ENCODE measurements at places on chromosomes 5 and 9. TPM values are rescaled to one million over a fixed set of nuclear protein-coding genes. Genes with fewer than 3 reads are reported as not detected.

The HTR4 gene
- polyA plus RNA-seq: not detected

The DROSHA gene
- polyA plus RNA-seq: 23.6 TPM

The EDIL3 gene
- not detected for polyA plus RNA-seq

DNA sequence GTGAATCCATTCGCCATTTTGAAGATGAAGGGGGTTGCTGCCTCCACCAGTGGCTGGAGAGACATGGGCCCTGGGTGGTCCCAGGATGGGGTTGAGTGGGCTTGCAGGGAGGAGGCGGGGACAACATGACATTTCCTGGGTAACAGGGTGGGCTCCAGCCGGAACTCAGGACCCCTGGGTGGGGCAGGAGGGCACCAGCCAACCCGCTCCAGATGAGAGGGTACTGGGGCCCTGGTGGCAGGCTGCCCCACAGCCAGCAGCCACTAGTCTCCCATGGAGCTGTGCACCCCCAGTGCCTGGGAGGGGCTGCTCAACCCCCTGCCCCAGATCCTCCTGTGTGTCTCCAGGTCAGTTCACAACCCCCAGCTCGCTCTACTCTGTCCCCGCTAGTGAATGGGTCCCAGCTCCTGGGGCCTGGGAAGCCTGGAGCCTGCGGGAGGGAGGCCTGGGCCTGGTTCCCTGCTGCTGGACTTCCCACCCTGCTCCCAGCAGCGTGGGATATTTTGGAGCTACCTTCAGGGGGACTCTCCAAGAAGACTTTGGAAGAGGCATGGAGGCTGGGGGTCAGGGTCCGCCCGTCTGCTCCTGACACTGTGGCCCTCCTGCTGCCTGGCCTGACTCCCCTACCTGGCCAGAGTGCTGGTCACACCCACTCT is 55.9 kb downstream of the AHRR start:
- DNase-seq: no peak

GRCh38 chr9:125974705-125975104 is 227.5 kb downstream of the PBX3 start:
- DNase-seq: no peak

GRCh38 chr5:54098267-54098666 is 212.1 kb downstream of the ARL15 start:
- no peak for DNase-seq

- DNase-seq: peak; percentile 43
Observed at GRCh38 chr9:131045300-131046092, 36.5 kb downstream of the LAMC3 start.

DNA sequence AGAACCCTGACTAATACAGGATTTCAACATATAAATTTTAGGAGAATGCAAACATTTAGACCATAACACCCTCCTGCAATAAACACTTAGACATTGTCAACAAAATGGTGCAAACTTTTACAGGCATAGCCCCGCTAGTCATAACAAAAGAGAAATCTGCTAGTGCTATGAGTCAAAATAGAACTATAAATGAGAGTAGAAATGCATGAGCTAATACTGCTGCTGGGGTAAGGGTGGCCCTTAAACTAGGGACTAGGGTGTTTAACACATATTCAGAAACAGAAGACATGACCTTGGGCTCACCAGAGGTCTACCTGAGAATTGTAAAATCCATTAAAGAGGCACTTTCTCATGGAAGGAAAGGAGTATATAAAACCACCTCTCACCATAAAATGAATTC is 131.6 kb downstream of the TLR4 start:
- no peak for DNase-seq

DNA sequence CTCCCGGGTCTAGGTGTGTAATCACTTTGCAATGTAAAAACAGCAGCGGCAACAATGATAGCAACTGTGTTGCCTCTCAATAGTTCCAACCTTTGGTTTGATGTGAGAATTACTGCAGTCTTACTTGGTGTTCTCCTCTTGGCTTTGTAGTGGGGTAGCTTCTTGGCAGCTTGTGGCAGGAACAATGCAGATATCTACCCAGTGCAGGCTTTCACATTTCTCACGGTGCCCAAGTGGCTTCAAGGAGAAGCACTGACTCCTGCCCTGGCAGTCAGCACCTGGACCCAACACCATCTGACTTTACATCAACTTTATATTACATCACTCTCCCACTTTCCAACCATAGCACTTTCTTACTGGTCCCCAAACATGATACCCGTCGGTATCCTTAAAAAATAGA is 28.4 kb upstream of the TIFAB start:
- DNase-seq: no peak

DNA sequence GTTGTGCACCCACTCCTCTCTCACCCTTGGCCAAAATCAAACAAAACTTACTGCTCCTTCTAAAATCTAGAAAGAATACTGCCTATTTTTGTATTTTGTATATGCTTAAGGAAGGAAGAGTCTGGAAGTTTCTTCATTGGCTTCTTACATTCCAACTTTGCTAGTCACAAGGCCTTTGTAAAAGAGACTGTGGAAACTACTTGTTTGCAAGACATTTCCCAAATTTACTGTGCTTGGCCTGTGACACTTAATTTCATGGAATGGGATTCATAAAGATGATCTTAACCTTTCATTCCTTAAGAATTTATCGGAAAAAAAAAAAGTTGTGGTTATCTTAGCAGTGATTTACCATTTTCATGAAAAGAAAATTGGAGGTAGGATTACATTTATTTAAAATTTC is 208.9 kb downstream of the VPS13A start:
- DNase-seq: no peak

DNA sequence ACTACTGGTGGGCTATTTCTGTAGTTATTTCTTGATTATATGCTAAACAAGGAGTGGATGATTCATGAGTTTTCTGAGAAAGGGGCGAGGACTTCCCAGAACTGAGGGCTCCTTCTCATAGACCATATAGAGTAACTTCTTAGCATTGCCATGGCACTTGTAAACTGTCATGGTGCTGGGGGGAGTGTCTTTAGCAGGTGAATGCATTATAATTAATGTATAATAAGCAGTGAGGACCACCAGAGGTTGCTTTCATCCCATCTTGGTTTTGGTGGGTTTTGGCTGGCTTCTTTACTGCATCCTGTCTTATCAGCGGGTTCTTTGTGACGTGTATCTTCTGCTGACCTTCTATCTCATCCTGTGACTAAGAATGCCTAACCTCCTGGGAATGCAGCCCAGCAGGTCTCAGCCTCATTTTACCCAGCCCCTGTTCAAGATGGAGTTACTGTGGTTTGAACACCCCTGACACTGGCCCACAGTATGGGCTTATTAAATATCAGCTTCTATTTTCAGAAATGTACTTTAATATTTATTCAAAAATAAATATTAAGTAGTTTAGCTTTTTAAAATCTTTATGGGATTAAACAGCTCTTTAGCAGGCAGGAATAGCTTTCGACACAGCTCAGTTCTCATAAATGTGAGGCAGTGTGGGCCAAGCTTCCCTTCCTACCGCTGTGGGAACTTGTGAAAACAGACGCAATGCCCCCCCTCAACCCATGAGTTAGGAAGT is 44.4 kb downstream of the GALNT12 start:
- DNase-seq: no peak

Data from CD4-positive, CD25-positive, alpha-beta regulatory T cell (primary cell).